ENCODE measurements at places on chromosomes 2 and 18. TPM values are rescaled to one million over a fixed set of nuclear protein-coding genes. Genes with fewer than 3 reads are reported as not detected.
A peak's percentile ranks its signal among the peaks of the same experiment; 100 is the strongest.

DNA sequence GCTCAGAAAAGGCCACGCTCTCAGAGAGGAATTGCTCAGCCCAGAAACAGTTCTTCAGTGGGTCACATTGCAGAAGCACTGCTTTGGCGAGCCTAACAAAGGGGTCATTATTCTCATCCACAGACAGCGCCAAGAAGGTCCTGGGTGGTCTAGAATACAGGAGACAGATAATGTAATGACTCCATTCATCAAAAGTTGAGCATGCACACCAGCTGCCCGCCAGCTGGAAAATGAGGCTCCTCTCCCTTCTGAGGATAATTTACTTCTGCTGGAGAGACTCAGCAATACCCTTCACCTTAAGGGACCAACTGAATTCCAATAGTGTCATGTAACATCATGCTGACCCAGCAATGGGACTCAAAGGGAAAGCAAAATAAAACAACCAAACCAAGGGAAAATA lies 79.9 kb downstream of the TRIB2 start:
- peak; percentile 25 for DNase-seq

DNA sequence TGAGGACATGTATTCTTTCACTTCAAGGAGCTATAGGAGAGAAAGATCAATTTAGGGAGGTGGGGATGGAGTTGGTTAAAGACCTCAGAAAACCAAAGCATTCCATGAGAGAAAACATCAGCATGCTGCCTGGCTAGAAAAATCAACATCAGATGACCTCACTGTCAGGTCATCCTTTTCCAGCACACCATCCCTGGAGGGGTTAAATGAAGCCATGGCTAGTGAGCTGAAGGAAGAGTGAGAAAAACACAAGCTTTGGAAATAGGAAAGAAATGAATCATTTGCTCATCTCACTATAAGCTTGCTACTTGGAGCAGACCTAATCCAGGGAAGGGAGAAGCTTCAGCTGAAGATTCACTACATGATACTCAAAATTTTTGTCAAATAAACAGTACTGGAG lies 109.5 kb upstream of the ITGB6 start:
- DNase-seq = no peak

The REL gene
- 11.2 TPM for total RNA-seq

The UCN gene
- not detected for total RNA-seq

DNA sequence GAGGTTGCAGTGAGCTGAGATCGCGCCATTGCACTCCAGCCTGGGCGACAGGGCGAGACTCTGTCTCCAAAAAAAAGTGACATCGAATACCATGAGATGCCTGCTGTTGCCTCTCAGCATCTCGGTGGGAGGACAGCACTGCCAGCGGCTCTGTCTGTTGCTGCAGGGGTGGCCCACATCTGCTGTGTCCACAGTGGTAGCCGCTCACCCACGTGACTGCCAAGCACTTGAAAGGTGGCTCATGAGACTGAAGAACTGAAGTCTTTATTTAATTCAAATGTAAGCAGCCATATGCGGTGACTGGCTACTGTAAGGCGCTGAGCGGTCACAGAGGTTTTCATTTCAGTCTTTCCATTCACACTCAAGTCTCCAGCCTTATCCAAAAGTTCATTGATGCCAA lies 25.8 kb downstream of the IMPA2 start:
- DNase-seq = no peak

DNA sequence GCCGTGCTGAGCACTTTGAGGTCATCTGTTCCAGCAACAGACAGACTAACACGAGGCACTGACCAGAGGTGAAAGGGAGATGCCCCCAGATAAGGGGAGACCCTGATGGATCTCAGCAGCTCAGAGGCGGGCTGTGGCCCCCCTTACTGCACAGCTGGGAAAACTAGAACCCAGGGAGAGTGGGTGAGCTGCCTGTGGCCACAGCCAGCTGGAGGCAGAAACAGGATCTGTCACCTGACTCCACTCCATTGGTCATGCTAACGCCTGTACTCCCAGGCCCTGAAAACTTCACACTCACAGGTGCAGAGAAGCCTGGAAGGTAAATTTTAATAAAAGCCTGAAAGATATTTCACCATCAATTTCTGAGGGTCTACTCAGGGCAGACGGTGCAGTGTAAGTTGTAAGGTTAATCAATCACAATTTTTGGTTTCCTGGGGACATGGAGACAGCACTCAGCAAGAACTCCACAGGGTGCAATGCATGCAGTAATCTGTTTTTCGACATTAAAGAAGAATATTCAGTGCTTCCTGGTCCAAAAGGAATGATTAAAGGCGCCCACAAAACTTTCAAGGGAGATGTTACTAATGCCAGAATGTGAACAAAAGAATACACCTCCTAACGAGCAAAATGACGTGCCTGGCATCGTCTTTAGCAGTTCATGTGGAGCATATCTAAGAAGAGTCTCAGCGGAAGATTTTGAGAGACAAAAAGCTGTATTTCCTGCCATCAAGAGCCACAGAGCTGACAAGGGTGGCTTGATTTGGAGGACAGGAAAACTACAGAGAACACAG lies 173.4 kb downstream of the EIPR1 start:
- DNase-seq = no peak

The CDH2 gene
- total RNA-seq = 0.78 TPM

The GAD1 gene
- total RNA-seq = not detected

- no peak for DNase-seq
Measured at GRCh38 chr18:21345840-21346239, 103.8 kb downstream of the GREB1L start.

DNA sequence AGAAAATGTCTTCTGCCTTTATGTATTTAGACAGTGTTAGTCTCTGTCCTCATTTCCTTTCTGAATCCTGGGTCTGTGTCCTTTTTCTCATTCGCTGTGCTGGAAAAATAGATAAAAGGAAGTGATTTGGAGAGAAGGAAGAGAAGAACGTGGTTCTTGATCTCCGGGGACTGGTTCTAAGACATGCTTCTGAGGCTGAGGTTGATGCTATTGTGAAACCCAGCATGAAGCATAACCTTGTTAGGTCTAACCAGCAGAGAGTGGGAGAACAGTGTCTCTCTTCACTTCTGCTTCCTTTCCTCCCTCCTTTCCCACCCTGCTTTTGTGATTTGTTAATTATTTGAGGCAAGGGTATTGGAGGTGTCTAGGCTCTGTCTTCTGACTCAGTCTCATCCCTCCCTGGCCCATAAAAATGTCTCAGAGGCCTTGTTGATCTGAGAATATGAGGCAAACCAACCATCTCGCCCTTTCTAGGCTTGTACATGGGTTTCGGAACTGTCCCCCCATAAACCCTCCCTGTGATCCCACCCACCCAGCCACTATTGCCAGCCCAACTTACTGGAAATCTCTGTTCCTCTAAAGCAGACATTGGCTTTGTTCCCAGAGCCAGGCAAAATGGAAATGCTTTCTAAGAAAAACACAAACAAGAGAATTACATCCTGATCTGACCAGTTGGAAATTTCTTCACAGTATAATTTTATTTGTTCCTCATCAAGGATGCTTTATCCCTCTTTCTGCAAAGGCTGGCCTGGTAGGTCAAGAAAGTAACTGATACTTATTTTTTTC lies 360.6 kb upstream of the TNP1 start:
- DNase-seq = no peak

GRCh38 chr18:6435731-6436130 lies 21.0 kb upstream of the L3MBTL4 start:
- DNase-seq = no peak

- no peak for DNase-seq
Measured at GRCh38 chr18:79030680-79031079, 38.5 kb upstream of the ATP9B start.

The TUBA4B gene
- not detected for total RNA-seq
